ENCODE measurements at places on chromosomes 12 and 14. TPM values are rescaled to one million over a fixed set of nuclear protein-coding genes. Genes with fewer than 3 reads are reported as not detected.

The TRIM9 gene
- total RNA-seq: 0.64 TPM

The WNT1 gene
- total RNA-seq: not detected

The C12orf54 gene
- 3.5 TPM for total RNA-seq

The PPM1H gene
- 5.0 TPM for total RNA-seq

The RDH11 gene
- total RNA-seq: 133 TPM

The LRFN5 gene
- total RNA-seq: not detected

The PLEKHD1 gene
- total RNA-seq: 0.07 TPM

The CISTR gene
- not detected for total RNA-seq

The SLCO1B3 gene
- total RNA-seq: 0.07 TPM
